ENCODE measurements at places on chromosomes 2 and 18. TPM values are rescaled to one million over a fixed set of nuclear protein-coding genes. Genes with fewer than 3 reads are reported as not detected.
A peak's percentile ranks its signal among the peaks of the same experiment; 100 is the strongest.

GRCh38 chr18:34222307-34223163 is 2.2 kb downstream of the NOL4 start:
- H3K4me1 ChIP-seq = peaks cover 27% of the 10 kb centered on the region
- H3K27ac ChIP-seq = no peak overlapping the region
- ATAC-seq = no peak
- peaks cover 81% of the 10 kb centered on the region for H3K27me3 ChIP-seq
- peak overlapping the region; percentile 1 for H3K4me3 ChIP-seq

Gene APOB
- total RNA-seq = 3.1 TPM

Gene SP9
- not detected for total RNA-seq

Gene AQP12B
- total RNA-seq = not detected

Gene DNAJC5G
- not detected for total RNA-seq

Gene ITGA6
- total RNA-seq = 54.5 TPM

GRCh38 chr2:23530206-23530908 is 145.4 kb downstream of the KLHL29 start:
- H3K4me1 ChIP-seq = peaks cover 11% of the 10 kb centered on the region
- ATAC-seq = no peak
- no peaks in the 10 kb centered on the region for H3K36me3 ChIP-seq
- H3K27me3 ChIP-seq = no peaks in the 10 kb centered on the region
- H3K27ac ChIP-seq = no peak overlapping the region
- no peak overlapping the region for H3K4me3 ChIP-seq
